ENCODE measurements at places on chromosomes 12 and 14.

DNA sequence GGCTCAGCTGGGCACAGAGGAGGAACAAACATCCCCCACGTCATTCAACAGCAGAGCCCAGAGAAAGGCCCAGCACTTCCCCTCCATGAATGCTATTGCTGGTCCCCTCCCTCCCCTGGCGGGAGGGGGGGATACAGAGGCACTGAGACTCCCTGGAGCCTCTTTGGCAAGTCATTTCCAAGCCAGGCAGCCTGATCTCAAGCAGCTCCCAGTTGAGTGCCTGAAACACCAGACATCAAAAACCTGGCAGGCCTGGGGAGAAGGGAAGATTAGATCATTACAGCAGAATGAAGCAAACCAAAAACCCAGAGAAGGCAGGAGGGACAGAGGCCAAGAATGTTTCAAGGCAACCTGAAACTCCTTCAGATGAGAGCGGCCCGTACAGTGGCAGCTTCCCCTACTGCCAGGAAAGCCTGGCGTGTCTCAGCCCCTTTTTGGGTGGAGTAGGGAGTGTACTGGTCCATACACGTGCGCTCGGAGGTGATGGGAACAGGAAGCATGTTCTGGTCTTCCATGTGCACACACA, 92.1 kb downstream of the LRRC74A start:
- no peak for DNase-seq

DNA sequence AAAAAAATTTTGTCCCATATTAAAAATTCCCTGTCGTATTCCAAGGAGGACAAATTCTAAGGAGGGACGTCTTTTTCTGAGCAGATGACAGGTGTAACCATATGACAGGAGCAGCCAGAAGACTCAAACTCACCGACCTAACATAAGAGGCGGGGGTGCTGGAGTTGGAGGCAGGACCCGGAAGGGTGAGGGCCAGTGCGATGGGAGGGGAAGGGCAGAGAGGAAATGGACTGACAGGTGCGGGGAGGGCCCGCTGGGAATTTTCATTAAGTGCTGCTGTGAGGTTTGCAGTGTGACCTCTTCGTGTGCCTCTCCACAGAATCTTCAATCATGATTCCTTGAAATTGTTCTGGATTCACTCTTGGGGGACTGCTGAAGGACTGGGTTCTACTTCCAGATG, 189.4 kb downstream of the NTF3 start:
- no peak for DNase-seq

DNA sequence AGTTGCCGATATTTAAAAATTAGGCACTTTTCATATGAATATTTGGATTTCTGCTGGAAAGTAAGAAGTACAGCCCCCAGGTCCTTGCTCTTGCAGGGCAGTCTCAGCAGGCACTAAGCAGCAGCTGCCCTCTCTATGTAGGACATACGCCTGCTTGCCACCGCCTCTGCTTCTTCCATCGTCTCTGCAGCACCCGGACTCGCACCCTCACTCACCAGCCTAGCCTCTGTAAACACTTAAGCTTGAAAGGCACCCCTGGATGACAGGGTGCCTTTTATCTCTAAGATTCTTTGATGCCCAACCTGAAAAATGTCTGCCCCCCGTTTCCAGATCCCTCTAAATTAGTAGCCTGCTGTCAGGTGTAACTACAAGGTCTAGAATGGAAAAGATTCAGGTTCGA, 19.0 kb downstream of the OTUB2 start:
- no peak for DNase-seq

- no peak for DNase-seq
These were observed 25.2 kb downstream of the NGB start for GRCh38 chr14:77245820-77246219.

- no peak for DNase-seq
These were observed 743.4 kb downstream of the RPS29 start for GRCh38 chr14:48842785-48843184.

GRCh38 chr14:29637411-29637810, 290.2 kb downstream of the PRKD1 start:
- no peak for DNase-seq

- no peak for DNase-seq
These were observed 37.7 kb downstream of the HECTD1 start for GRCh38 chr14:31169877-31170276.

DNA sequence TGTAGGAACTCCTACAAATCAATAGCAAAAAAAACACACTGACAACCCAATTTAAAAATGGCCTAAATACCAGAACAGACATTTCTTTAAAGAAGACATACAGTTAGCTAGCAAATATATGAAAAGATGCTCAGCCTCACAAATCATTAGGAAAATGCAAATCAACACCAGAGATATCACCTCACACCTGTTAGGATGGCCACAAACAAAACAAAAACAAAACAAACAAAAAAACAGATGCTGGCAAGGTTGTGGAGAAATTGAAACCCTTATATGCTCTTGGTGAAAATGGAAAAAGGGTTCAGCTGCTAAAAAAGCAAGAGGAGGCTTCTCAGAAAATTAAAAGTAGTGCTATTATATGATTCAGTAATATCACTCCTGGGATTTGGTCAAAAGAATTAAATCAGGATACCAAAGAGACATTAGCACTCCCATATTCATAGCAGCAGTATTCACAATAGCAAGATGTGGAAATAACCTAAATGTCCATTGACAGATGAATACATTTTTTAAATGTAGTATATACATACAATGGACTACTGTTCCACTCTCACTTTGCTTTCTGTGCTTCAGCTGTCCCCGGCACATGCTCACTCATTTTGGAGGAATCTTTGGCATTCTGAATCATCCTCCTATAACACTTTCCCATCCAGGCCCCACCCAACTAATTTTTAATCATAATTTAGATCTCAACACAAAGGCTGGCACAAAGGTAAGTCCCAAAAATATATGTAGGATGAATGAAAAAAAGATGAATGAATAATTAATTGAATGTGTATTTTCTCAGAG, 99.1 kb downstream of the SYT1 start:
- no peak for DNase-seq

- no peak for DNase-seq
These were observed 21.4 kb downstream of the CCDC62 start for GRCh38 chr12:122795807-122796206.

DNA sequence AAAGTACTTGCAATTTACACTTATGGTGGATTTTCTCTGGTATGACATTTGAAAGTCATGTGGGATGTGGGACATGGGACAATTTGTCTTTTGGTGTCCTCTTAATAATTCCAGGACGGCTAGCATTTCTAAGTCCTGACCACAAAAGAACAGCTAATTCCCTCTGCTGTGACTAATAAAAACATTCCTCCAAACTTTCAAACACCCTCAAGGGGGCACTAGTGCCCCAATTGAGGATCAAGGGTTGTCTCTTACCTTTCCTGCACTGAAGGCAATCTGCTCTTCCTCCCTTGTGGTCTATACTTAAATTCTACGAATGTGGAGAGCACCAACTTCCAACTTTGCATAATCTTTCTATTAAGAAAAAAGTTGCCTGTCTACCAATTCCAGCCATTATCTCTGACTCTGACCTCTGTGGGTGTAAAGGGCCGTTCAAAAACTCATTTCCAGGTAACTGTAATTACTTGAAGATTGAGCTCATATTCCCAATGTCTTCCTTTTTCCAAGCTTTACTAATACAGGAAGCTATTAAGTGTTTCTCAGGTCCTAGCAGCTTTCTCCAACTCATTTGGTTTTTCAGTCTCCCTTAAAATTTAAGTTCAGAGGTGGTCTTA, 210.2 kb downstream of the PTPRO start:
- no peak for DNase-seq

GRCh38 chr12:94690198-94690771, 39.9 kb upstream of the TMCC3 start:
- no peak for DNase-seq
